ENCODE measurements at places on chromosomes 5 and 9.

- DNase-seq, result no peak
Observed at GRCh38 chr5:87452837-87453236, 40.1 kb upstream of the CCNH start.

DNA sequence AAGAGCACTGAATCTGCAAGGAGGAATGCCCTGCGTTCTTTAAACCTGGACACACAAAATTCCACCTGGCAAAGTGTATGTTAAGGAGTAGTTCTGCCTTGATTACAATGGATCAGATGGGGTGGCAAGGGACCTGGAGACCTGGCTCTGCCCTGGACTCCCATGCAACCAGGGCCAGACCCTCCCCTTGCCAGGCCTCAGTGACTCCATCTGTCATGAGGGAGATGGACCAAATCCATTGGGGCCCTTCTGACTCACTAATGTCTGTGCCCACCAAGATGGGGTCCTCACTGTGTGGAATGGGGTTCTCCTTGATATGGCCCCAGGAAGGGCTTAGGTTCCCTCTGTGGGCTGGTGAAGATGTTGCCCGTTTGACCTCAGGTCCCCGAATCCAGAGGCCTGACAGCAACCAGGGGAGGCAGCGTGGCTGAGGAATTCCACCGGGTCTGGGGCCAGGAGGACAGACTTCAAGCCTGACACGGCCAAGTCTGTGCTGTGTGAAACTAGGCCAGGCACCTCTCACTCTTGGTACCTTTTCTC lies 100.3 kb downstream of the PAX5 start:
- no peak for DNase-seq

- no peak for DNase-seq
Observed at GRCh38 chr9:136625101-136626065, 37.3 kb upstream of the EGFL7 start.

GRCh38 chr5:73687357-73687756 lies 61.4 kb downstream of the ARHGEF28 start:
- no peak for DNase-seq

DNA sequence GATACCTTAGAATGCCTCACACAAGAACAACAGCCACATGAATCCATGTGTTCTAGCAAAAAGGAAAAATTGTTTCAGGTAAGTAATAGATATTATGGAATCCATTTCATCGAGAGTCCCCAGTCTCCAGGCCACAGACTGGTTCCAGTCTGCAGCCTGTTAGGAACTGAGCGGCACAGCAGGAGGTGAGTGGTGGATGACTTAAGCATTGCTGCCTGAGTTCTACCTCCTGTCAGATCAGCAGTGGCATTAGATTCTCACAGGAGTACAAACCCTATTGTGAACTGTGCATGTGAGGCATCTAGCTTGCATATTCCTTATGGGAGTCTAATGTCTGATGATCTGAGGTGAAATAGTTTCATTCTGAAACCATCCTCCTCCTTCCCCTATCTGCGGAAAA lies 207.0 kb downstream of the CSNK1G3 start:
- DNase-seq, result no peak

DNA sequence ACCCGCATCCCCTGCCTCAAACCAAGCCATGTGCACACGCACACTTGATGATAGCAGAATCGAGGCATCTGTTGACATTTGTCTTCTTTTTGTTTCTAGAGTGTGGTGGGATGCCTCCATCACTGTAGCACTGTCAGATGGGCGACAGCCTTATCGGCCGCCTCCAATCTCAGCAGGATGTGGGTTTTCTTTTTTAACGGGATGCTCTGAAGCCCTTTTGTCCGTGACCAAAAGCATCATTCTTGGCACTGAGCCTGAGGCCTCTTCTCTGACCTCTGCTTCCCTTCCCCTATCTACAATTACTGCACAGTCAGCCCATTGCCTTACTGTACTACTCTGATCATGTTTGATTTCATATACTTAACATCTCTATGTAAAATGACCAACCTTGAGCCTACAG lies 78.3 kb downstream of the LMNB1 start:
- DNase-seq, result no peak

DNA sequence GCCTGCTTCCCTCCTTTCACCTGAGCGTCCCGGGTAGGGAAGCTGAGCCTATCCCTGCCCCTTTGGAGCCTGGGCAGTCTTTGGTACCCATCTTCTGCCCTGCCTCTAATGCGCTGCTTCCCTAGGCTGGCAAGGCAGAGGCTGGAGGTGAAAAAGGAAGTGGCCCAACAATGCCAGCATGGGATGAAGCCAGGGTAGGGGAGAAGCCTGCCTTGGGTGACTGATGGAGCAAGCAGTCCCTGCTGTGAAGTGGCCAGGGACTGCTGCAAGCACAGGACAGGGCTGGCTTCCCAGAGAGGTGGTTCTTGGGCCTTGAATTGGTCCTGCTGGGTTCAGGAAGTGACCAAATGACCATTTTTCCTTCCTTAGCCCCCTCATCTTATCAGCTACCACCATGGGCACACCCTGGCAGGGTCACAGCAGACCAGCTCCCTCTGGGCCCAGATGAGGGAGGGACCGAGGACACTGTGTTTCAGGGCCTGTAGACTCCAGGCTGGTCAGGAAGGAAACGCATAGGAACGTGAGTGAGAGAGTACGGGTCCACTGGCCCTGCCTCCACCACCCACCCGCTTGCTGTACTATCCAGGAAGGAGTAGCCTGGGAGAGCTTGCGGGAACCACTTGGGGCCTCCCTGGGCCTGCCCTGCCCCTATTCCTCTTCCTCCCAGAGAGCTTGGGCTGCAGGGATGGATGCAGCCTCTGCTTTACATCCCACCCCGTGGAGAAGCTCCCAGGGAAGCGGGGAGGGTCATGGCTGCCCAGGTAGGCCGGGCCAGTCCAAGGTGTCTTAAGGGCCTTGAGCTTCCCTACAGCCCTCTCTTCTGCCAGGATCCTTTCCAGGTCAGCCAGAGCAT lies 102.6 kb downstream of the DAB2IP start:
- DNase-seq, result no peak

DNA sequence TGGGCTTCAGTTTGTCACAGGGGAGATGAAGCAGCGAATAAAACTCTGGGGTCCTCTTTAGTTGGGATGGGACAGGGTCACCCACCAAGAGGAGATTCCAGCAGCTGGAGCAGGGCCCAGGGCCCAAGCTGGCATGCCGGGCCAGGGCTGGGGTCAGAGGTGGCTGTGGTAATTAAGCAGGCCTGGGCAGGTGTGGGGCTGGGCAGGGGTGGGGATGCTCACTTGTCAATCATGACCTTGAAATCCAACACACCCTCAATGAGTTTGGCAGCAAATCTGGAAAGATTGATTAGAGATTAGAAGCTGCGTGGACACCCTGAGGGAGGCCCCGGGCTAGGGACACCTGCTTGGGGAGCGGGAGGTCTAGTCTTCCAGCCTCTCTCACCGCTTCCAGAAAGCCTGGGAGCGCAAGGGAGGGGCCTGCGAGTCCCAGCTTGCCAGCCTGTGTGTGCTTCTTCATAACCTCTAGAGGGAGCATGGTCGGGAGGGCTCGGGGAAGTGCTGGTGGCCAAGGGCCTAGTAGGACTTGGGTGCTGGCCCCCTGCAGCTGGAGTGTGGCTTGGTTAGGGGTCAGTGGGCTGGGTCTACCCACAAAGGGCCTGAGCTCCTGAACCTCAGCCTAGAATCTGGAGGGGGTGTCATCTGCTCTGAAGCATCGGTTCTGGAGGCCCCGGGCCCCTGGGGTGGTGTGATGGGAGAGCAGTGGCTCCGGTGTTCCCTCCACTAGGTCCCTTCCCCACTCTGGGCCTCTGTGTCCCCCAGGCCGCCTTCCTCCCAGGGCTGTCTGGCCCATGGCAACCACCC lies 7.6 kb downstream of the CRAT start:
- DNase-seq, result no peak

- no peak for DNase-seq
Observed at GRCh38 chr9:28887188-28887884, 1314.1 kb upstream of the C9orf72 start.

DNA sequence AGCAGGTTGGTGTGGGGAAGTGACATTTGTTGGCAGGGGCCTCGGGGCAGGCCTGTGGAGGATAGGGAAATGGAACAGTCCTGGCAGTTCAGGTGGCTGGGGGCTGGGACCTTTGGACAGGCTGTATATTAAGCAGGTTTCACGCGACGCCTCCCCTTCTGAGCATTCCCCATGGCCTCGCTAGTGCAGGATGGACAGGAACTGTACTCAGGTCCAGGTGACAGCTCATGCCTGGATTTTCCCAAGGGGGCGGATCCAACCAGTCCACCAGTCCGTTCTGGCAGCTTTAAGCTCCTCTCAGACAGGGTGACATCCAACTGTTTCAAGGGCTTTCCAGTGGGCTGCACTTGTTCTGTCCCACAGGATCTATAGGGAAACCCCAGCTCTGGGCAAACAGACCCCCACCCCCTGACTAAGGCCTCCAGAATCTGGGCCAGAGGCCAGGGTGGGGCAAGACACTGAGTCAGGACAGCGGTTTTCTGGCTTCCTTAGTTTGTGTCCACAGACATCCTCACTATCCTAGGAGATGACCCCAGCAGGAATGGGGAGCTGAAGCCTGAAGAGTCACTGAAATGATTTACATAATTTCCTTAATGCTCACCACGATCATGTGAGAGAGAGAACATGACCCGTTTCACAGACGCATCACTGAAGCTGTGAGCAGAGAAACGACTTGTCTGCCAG lies 20.9 kb downstream of the CSF2 start:
- DNase-seq, result no peak

DNA sequence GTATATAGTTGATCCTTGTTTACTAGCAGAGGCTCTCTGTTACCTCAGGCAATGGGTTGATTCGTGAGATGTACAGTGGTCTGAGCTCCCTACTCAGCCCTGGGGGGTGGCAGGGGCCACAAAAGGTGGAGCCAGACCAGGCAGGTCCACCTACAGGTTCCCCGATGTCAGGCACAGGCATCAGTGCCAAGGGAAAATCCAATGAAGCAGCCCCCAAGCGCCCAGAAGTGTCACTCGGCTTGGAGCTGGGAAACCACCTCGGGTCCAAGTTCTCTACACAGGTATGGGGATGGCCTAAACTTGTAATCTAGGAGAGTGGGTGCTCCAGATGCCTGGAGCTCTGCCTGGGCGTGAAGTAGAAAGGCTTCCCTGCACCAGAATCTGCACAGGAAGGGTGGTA lies 188.8 kb downstream of the KIAA0825 start:
- DNase-seq, result no peak

DNA sequence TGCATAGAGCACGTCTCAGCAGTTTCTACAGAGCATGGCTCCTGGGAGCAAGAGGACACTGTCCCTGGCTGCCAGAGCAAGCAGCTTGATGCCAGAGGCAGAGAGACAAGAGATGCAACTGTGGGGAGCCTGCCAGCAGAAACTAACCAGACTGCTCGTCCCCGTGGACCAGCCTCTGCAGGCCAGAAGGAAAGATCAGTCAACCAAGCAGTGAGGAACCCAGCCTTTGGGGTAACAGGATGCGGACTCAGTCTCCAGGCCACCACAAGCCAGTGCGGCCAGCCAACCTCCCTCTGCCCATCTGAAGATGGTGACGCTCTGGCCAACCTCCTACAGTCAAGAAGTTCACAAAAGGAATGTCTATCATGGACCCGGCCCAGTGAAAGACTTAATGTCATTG lies 3.7 kb downstream of the SURF4 start:
- DNase-seq, result no peak

DNA sequence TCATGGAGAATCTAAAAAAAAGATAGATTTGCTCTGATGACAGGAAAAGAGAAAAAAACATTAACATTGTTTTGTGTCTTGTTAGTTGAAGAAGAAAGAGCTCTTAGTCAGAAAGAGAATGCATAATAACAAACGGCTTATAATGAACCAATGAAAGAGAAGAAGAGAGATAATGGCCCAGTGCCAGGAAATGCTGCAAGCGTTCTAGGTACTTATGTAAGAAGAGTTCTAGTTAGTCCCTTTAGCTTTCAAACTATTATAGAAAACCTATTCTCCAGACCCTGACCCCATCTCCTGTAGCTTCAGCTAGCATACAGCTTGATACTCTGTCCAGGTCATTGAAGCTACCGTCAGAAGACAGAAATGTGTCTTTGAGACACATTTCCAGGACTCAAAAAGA lies 70.2 kb downstream of the FBXL17 start:
- DNase-seq, result no peak

Data from CD4-positive, alpha-beta T cell treated with Interleukin-15 for 4 hours (primary cell).